ENCODE measurements at places on chromosomes 11 and 22.

GRCh38 chr11:65305501-65306268 lies 9.0 kb upstream of the CDC42EP2 start:
- no peak for DNase-seq

- DNase-seq = no peak
Measured at GRCh38 chr22:19843857-19844376, 10.8 kb downstream of the GNB1L start.

- DNase-seq = no peak
Measured at GRCh38 chr11:8055091-8055835, 25.7 kb upstream of the TUB start.

- no peak for DNase-seq
Measured at GRCh38 chr11:1348146-1348795, 38.8 kb upstream of the TOLLIP start.

DNA sequence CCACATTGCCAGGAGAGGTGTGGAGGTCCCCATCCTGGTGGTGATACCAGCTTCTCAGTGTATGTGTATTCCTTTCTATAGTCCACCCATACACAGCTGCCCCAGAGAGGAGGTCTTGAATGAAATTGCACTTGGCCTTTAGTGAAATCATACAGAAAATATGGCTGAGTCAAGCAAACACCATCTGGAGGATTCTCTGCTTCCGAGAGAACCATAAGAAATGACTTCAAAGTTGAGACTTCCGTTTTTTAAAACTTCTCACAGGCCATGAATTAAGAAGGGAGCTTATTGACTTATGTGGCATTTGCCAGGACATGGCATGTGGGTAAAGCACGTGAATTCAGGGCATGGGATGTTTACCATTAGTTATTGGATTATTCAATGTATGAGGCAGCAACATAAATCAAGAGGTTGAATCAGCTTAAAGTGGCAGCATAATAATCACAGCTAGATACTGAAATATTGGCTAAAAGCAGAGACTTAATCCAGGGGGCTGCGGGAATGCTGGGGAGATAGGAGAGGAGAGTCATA lies 119.1 kb upstream of the MTNR1B start:
- no peak for DNase-seq
